ENCODE measurements at places on chromosomes 2 and 18.
A peak's percentile ranks its signal among the peaks of the same experiment; 100 is the strongest.

- DNase-seq = peak; percentile 49
Observed at GRCh38 chr18:12038082-12038638, 55.5 kb upstream of the ANKRD62 start.

DNA sequence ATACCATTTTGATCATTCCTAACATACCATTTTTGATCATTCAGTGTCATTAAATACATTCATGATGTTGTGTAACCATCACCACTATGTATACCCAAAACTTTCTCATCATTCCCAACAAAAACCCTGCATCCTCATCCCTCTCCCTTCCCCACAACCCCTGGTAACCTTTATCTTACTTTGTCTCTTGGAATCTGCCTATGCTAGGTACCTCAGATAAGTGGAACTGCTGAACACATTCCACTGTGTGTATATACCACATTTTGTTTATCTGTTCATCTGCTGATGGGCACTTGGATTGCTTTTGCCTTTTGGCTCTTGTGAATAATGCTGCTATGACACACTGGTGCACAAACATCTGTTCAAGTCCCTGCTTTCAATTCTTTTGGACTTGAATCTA is 83.8 kb upstream of the TFCP2L1 start:
- DNase-seq = no peak

- no peak for DNase-seq
Observed at GRCh38 chr2:114724454-114724853, 282.0 kb downstream of the DPP10 start.

- no peak for DNase-seq
Observed at GRCh38 chr2:173254659-173255058, 100.0 kb upstream of the CDCA7 start.

- peak; percentile 49 for DNase-seq
Observed at GRCh38 chr2:64750001-64750816, 96.5 kb upstream of the SERTAD2 start.

- no peak for DNase-seq
Observed at GRCh38 chr2:137924019-137924418, 40.3 kb upstream of the HNMT start.

DNA sequence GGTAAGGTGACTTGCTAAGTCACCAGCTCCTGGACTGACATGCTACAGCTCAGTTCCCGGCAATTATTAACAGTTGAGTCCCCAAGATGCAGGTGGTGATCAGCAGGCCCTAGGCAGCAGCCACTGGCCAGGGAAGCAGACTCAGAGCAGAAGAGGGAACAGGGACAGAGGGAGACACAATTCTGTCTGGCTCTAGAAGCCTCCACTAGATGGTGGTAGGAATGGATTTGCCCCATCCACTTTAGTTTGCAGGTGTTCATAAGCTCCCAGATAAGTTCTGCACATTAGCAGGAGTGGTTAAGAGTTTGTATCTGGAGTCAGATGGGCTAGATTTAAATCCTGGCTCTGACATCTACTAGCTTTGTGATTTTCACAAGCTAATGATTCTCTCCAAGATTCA is 25.5 kb upstream of the SLC1A4 start:
- no peak for DNase-seq

DNA sequence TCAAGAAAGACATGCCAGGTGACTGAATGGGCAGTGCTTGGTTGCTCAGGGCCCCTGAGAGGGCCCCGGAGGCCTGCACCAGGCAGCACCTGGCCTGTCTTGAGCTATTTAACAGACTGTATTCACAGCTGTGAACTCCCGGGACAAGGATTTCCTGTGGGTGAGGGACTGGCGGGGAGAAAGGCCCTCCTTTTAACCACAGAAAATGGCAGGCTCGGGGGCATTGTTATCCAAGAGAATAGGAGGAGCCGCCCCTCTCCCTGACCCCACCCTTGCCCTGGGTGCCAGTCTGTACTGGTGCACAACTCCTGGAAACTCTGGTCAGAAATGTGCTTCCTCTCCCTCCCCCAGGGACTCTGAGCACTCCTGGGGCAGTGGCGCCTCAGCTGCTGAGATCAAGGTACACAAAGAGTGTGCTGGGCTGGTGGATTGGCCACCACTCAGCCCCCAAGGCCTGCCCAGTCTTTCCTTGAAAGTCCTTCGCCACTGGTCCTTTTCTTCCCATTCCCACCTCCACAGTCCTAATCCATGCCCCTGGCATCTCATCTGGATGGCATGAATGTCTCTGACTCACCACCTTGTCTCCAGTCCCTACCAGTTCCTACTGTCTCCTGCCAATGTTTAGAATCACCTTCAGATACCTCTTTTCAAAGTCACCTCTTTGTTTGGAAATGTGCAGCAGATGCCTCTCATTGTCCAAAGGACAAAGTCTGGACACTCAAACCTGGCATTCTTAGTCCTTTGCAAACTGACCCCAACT is 19.6 kb upstream of the EPAS1 start:
- no peak for DNase-seq
